ENCODE measurements at places on chromosomes 4 and X.
A peak's percentile ranks its signal among the peaks of the same experiment; 100 is the strongest.

GRCh38 chrX:149962859-149963757 lies 24.8 kb upstream of the EOLA2 start:
- DNase-seq, result peak; percentile 79

- no peak for DNase-seq
Observed at GRCh38 chr4:213971-214370, 89.7 kb downstream of the ZNF718 start.

GRCh38 chr4:110009550-110009949 lies 96.9 kb downstream of the EGF start:
- no peak for DNase-seq

DNA sequence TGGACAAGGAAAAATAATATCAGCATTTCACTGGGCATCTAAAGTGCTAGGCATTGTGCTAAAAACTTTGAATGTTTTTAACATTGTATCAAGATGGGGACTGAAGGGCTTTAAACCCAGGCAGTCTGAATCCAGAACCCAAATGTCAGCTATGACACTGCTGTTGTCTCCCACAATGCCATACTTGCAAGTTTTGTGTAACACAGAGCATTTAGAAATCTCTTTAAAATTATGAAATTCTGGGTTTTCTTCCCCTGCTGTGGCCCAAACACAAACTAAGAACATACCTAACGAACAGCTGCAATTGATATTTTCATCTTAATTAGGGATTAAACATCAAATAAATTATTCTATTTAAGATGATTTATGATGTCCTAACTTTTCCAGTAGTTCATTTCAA lies 66.8 kb upstream of the LSM6 start:
- no peak for DNase-seq

DNA sequence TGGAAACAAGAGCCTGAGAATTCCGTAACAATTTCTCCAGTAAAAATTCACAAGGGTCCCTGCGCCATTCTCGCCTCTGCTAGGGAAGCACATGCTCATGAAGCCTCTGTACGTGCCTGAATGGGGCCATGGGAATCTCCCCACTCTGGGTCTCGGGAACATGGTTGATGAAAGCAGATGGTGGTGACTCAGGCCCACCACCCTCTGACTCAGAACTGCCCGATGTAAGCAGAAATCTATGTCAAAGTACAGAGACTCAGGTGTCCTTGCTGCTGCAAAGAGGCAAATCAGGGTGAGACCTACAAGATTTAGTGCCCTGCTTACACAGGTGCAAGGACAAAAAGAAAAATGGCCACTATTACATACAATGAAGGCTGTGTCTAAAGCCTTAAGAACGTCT lies 65.0 kb downstream of the SCD5 start:
- peak; percentile 82 for DNase-seq

DNA sequence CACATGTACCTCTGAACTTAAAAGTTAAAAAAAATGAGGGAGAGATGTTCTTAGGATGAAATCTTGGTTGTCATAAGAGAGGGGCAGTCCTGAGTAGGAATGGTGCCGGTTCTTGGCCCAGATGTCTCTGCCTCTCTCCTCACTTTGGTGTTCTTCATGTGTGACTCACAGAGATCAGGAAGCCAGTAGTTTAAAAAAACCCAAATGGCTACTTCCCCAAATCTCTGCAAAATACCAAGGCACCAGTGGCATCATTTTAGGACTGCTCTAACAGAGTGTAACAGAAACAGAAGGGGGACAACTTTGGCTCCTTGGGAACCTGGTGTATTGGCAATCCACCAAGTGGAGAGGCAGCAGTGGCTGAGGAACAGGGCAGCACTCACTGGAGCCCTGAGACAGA lies 116.8 kb downstream of the SCD5 start:
- DNase-seq, result no peak

DNA sequence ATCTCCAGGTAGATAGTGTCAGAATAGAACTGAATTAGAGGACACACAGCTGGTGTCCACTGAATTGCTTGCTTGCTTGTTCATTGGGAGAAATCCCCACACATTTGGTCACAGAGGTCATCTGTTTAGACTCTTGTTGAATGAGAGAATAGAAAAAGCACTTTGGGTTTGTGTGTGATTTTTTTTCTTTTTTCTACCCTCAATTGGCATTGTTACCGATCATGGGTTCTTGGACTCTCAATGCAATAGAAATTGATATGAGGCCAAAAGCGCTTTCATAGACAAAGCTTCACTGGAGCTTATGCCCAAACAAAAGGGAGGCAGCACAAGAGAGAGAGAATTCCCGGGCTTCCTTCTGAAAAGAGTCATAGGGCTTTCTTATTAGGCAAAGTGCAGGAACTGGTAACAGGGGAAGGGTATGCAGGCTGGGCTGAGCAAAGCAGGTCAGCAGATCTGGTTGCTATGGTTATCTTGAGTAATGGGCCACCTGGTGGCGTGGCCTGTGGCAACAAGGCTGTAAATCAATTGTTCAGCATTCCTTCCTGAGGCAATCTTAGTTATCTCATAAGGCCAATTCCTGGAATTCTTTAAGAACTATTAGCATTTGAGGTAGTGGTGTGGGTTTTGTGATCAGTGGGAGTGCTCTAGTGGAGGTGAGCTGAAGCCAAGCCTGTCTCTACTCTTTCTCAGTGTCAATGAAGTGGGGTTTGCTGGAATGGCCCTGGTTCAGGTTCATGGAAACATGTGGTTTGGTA lies 5.3 kb upstream of the GPR82 start:
- peak; percentile 50 for DNase-seq

DNA sequence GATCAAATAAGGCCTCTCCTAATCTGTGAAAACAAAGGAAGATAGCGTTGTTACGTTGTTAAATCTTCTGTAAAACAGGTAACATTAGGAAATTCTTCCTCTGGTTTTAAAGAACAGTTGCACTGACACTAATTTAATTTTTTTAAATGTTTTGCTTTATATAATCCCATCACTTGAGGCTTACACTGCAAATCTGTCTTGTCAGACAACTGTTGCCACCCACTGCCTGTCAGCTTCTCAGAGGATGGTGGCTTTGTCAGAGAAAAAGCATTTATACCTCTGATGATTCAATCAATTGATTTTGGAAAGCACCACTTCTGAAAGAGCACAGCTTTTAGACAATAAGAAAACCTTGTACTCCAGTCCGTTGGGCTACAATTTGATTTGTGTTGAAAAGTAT lies 799.1 kb downstream of the FSTL5 start:
- DNase-seq, result no peak

GRCh38 chrX:55187281-55187680 lies 32.9 kb upstream of the PAGE5 start:
- DNase-seq, result no peak

GRCh38 chrX:45935408-45935807 lies 609.8 kb downstream of the ZNF674 start:
- no peak for DNase-seq

DNA sequence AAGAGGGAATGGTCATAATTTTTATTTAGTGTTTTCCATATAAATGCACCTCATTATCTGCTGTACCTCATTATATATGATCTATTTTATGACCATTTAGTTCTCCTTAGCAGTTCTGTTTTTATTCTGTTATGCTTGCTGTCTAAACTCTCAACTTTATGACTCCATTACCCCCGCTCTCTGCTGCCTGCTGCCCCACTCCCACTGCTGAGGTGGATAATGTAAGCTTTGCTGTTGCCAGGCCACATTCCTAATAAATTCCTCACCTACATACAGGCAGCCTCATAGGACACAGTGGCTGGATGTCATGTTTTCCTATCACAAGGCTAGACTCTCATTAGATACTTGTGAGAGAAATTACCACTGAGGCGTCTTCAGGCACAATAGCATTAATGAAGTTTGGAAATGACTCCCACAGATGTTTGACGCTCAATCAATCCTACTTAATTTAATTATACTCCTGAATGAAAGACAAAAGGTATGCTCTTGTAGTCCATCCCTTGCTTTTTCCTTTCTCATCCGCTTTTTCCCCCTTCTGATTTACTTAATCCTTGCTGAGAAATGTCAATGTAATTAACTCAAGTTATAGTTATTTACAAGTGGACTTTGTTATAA lies 497.5 kb upstream of the IGFBP7 start:
- peak; percentile 67 for DNase-seq

- peak; percentile 14 for DNase-seq
Observed at GRCh38 chr4:73308286-73308685, 49.7 kb upstream of the ANKRD17 start.

- no peak for DNase-seq
Observed at GRCh38 chr4:156578005-156578404, 393.6 kb downstream of the PDGFC start.

DNA sequence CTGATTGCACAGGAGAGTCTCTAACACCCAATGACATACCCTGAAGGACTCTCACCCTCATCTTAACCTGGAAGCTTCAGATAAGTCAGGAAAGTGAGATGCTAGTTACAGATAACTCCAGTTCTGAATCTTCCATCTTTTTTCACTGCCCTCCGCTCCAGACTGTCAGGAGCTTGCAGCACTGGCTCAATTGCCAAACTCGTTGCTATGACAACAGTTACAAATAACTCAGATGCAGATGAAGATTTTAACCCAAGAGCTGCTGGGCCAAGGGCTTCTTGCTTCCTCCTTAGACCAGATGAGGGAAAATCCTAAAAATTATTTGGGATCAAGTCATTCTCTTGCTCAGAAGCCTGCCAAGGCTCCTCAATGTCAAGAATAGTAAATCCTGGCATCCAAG lies 109.1 kb upstream of the HUWE1 start:
- DNase-seq, result peak; percentile 4

DNA sequence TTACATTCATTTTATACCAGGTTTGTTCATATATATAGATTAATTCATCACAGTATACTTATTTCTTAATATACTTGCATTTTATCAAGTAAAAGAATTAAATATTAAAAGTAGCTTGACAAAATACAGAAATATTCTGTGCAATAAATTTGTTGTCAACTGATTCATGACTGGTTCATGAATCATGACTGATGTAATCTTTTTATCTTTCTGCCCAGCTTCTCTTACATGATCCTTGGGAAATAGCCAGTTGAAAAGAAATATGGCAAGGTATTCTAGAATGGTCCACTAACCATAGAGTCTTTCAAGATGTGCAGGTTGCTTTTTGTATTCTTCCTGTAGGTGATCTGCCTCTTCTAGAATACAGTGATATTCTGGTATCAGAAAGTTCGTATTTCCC lies 4.2 kb upstream of the CCNA2 start:
- DNase-seq, result no peak
